ENCODE measurements at places on chromosomes 5 and 9. TPM values are rescaled to one million over a fixed set of nuclear protein-coding genes. Genes with fewer than 3 reads are reported as not detected.

DNA sequence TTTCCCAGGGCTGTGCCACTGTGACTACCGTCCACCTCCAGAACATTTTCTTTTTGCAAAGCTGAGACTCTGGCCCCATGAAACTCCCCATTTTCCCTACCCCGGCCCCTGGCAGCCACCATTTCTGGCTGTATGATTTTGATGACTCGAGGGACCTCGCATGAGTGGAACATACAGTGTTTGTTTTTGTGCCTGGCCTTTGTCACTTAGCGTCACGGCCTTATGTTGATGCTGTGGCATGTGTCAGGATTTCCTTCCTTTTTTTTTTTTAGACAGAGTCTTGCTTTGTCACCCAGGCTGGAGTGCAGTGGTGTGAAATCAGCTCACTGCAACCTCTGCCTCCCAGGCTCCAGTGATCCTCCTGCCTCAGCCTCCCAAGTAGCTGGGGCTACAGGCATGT is 42.7 kb downstream of the ASS1 start:
- no peak for DNase-seq

DNA sequence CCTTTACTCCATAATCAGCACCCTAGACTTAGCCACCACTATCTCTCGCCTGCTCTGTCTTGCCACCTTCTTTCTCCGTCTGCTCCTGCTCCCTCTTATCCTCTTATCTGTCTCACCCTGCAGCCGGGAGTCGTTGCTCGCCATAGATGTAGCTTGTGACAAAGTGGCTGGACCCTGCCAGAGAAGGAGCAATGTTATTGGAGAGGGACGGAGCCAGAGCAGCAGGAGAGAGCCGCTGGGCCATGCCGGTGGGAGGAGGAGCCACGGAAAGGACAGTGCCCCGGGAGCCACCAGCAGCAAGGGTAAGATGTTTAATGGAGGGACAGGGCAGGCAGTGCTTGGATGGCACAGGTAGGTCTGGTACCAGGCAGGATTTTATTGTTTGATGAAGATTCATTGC is 137.3 kb downstream of the SEC61B start:
- no peak for DNase-seq

The GRXCR2 gene
- not detected for total RNA-seq

DNA sequence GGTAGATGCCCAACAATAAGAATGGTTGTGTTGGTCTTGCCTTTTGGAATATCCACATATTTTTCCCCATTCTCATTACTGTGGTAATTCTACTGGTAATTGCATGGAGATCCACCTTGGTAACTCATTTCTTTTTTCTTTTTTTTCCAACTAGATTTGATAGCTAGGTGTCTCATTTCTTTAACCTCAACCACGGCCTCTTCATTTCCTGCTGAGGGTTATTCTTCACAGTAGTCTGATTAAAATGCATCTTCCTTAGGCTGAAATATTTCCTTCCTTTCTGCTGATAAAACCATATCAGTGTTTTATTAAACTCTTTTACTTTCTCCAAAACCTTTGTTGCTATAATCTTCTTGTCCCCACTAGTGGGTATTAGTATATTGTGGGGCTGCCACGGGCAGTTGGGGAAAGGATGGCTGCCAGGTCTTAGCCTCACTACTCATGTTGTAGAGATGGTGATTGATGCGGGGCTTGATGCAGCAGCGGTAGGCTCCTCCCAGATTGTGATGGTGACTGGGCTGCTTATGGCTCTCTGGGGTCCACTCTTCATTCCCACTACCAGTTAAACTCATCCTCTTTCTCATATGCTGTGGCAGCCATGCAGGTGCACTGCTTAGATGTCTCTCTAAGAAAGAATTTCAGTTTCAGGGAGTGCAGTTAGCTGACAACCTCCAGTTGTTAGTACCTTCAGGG is 35.9 kb downstream of the KIF2A start:
- no peak for DNase-seq

The OR2Y1 gene
- not detected for total RNA-seq

DNA sequence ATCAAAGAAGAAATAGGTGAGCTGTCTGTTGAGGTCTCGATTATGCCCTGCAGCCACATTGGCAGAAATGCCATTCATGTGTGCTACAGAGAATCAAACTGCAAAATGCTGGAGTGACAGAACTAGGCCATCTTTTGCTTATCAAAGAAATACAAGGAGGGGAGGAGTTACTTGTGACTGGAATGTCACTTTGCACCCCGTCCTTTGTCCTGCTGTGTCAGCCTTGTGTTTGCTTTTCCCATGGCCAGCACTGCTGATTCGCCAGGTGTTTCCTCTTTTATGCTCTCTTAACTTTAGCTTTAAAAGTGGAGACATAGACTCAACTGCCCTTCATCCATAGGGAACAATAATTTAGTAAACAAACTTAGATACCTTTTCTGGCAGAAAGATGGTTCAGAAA is 54.3 kb downstream of the SLC46A2 start:
- DNase-seq, result no peak

- no peak for DNase-seq
Measured at GRCh38 chr9:71716138-71716909, 52.0 kb downstream of the CEMIP2 start.

DNA sequence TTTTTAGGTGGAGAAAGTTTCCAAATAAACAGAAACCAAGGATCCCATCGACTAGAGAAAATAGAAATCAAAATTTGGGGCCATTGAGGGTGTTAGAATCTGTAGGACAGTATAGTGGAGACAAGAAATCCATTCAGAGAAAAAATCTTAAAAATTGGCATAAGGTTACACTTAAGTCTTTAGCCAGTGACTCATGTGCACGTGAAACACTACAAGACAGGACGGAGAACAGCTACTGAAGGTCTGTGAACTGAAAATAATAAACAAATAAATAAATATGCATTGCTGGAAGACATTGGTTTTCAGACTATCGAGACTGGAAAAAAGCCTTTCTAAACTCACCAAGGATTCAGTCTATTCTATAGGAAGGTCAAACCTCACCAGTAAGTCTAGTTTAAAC is 1955.5 kb downstream of the MAT2B start:
- DNase-seq, result no peak

GRCh38 chr9:120942186-120943001 is 15.8 kb upstream of the TRAF1 start:
- DNase-seq, result no peak

The CCL27 gene
- total RNA-seq, result not detected

The SLC6A7 gene
- not detected for total RNA-seq

DNA sequence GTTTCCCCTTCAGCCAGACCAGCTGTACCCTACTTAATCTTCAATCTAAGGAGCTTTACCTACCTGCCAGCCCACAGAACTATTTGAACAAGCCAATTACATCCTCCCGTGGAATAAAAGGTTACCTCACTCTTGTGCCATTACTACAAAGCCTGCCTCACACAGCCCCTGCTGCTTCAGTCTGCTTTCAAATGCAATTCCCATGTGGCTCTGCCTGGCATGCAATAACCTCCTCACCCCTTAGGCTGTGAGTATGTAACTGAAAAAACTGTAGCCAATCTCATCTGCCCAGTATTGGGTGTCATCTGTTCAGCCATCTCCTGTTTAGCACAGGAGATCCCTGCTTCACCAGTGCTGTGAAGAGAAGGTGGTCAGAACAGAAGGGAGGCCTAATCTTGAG is 6.1 kb upstream of the GCNT1 start:
- no peak for DNase-seq

GRCh38 chr9:120153258-120153657 is 426.7 kb downstream of the CDK5RAP2 start:
- DNase-seq, result no peak

- no peak for DNase-seq
Measured at GRCh38 chr5:135433681-135434426, 13.3 kb downstream of the DCANP1 start.

DNA sequence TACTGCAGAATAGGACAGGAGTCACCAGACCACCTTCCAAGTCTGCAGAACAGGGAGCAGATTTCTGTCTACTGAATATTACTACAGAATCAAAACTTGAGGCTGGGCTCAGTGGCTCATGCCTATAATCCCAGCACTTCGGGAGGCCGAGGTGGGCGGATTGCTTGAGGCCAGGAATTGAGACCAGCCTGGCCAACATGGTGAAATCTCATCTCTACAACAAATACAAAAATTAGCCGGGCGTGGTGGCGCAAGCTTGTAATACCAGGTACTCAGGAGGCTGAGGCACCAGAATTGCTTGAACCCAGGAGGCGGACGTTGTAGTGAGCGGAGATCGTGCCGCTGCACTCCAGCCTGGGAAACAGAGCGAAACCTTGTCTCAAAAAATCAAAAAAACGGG is 710.8 kb upstream of the WWC1 start:
- DNase-seq, result no peak

DNA sequence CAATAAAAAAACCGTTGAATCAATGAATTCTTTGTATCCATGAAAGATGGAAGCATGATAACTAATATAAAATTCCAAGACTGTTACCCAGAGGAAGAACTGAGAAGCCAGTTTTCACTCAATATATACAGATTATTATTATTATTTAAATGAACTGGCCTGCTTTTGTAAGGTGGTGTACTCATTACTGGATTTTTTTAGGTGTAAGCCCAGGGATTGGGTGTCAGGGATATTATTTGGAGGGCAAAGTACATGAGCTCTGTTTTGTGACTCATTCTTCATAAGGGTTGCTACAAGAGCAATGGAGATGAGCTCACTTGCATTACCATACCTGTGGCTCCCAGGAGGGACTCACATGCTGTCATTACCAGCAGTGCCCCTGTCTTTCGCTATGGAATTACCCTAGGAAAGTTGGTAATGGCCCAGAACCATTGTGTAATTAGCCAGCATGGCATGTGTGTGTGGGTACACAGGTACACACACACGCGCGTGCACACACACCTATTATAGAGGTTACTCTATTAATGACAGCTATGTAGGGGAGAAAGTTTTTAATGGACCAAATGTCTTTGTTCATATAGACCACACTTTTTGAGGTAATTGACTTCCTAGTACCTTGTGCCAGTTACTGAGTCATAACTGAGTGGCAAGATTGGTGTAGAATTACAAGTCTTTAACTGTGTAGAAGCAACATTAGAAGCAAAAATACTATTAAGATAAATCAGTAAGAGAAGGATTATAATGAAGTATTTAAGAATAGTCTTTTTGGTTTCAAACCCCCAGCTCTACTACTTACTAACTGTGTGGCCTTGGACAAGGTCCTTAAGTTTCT is 143.4 kb downstream of the GDNF start:
- DNase-seq, result no peak

The FAM151B gene
- 4.4 TPM for total RNA-seq

- no peak for DNase-seq
Measured at GRCh38 chr5:16603295-16603694, 13.5 kb downstream of the RETREG1 start.
